ENCODE measurements at places on chromosomes 16 and 17.
A peak's percentile ranks its signal among the peaks of the same experiment; 100 is the strongest.

DNA sequence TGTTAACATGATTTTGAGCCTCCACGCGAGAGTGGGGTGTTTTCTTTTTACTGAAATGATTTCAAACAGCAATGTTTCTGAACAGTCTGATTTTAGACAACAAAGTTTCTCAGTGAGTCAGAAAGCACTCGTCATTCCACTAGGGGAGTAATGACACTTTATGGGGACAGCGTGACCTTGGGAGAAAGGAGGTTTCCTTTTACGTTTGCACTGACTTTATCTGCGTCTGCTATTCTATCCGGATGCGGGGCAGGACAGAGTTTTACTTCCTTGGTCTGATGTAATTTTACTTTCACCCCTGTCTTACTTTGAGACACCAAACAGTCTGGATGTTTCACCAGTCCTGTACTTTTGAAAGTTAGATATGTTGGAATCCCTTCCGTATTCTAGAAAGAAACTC lies 20.7 kb downstream of the SLC47A1 start:
- DNase-seq, result no peak

GRCh38 chr17:4152471-4152870 lies 9.5 kb downstream of the CYB5D2 start:
- no peak for DNase-seq

- no peak for DNase-seq
These were observed 675 bp upstream of the PDZD9 start for GRCh38 chr16:22001591-22001990.

- no peak for DNase-seq
These were observed 33.4 kb downstream of the ARHGAP23 start for GRCh38 chr17:38461683-38462082.

DNA sequence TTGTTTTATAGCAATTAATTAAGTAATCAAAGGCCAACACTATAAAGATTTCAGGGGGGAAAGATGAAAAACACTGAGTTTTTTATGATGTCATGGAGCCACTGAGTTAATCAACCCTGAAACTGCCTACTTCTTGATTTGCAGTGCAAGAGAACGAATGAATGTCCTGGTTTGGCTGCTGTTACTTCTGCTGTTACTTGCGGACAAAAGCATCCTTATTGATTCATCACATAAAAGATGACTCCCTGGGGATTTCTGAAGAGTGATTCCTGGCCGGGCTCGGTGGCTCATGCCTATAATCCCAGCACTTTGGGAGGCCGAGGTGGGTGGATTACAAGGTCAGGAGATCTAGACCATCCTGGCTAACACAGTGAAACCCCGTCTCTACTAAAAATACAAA lies 10.9 kb upstream of the SPNS3 start:
- no peak for DNase-seq

GRCh38 chr17:79047291-79047920 lies 23.4 kb downstream of the C1QTNF1 start:
- DNase-seq, result no peak

GRCh38 chr17:49832840-49833599 lies 14.8 kb downstream of the TAC4 start:
- DNase-seq, result no peak

DNA sequence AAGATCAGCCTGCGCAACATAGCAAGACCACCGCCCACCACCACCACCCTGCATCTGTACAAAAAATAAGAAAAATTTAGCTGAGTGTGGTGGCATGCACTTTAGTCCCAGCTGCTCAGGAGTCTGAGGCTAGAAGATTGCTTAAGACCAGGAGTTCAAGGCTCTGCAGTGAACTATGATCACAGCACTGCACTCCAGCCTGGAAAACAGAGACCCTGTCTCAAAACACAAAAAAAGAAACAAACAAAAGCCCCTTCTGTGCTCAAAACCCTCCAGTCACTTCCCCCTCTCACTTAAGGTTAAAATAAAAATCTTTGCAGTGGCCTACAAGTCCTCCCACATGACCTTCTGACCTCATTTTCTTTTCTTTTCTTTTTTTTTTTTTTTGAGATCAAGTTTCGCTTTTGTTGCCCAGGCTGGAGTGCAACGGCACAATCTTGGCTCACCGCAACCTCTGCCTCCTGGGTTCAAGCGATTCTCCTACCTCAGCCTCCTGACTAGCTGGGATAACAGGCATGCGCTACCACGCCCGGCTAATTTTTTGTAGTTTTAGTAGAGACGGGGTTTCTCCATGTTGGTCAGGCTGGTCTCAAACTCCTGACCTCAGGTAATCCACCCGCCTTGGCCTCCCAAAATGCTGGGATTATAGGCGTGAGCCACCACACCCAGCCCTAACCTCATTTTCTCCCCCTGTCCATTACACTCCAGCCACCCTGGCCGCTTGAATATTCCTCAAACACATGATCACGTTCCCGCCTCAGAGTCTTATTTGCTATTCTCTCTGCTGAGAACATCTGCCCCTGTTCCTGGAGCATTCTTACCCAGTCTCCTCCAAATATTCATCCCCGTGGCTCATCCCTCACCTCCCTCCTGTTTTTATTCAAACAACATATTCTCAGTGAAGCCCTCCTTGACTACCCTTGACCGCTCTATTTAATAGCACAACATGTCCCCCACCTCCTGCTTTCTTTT lies 126.6 kb upstream of the MED13 start:
- DNase-seq, result no peak

DNA sequence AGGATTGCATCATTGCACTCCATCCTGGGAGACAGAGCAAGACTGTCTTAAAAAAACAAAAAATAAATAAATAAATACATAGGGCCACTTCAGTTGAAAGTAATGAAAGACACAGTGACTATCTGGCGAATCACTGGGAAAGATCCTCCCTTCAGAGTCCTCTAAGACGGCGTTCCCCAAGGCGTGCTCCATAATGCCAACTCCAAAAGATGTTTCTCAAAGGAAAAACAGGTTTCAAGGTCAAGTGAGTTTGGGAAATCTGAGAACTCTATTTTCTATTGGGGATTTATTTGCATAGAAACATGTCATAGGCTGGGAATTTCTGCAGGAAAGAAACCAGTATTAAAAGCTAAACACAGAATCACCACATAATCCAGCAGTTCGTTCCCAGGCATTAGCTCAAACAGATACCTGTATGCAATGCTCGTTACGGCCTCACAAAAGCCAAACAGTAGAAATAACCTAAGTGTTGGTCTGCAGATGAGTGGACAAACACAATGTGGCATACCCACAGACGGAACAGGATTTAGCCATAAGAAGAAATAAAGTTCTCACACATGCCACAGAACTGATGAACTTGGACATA lies 7.9 kb downstream of the KLHDC4 start:
- no peak for DNase-seq

DNA sequence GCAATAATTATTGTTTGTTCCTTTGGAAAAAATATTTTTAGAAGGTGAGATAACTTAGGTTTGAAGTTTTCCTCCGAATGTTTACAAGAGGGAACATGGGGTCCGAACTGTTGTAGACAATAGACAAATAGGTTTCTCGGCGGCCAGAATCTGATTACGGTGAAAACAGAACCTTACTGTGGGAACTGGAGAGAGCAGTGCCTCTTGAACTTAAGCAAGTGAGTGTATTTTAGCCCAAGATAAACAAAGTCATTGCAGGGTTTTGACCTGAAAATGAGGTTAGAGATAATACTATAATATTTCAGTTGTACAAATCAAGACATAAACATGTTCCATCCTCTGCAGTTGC lies 134.7 kb downstream of the ABCA8 start:
- no peak for DNase-seq

GRCh38 chr16:813204-813915 lies 12.8 kb upstream of the GNG13 start:
- DNase-seq, result peak; percentile 59

DNA sequence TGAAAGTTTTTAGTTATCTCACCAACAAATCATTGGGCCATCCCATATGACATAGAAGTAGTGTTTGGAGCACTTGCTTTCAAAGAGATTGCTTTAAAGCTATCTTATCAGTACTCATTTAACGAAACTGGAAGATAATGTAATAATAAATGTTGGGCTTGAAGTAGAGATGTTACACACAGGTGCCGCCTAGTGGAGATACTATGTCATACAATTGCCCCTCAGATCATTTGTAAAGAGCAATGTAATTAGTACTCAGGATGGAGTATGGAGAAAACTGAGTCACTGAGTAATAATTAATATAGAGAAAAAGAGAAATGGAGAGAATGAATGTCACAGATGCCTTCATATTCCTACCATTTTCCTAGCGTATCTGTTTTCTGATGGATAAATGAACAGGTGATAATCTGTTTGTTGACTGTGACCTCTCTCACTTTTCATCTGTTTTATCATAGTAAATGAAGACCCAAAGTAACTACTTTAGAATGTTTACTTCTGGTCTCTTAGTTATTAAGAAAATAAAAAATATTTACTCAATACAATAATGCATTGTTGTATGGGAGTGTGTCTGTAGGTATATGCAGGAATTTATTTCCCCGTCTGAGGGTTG lies 80.4 kb downstream of the EFCAB5 start:
- DNase-seq, result peak; percentile 32

DNA sequence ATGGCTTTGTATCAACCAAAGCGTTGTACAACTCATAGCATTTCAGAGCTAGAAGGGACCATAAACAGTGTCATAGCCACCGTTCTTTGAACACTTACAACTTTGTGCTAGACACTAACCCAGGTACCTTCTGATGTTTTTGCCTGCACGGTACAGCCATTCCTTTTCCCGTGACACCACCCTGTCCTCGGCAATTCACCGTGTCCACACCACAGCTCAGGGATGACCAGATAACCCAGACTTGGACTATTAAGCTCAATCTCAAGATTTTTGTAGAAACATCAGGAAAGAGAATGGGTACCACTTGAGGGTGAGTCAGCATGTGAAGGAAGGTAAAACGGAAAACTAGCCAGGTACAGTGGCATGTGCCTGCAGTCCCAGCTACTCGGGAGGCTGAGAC lies 9.8 kb upstream of the CBFB start:
- DNase-seq, result no peak

DNA sequence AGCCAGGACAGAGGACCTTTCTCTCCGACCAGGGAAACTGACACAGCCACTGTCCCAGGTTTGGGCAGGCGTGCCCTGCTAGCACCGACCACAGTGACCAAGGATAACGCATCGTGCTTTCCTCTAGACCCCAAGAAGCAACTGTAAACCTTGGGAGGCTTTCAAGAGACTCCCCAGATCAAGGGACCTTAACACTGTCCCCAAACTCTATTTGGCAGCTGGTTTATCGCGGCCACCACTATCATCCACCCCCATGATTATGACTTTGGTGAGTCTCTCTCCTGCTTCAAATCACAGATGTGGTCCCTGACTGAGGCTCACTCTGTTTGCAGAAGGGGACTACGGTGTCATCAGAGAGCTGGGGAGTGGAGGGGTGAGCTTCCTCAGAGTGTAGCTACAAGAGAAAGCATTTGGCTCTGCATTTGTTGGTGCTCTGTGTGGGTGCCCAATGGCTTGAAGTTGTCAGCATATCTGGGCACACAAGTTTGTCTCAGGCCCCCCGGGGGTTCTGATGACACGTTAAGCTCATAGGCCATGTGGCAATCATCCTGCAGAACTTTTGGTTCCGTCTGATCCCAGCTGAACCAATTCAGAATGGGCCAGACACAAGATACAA lies 408.0 kb downstream of the SLC39A11 start:
- no peak for DNase-seq

Measured in stimulated activated CD4-positive, alpha-beta T cell treated with anti-CD3 and anti-CD28 coated beads, Interleukin-4, amount 100 ng/mL, for 24 hours (primary cell).